ENCODE measurements at places on chromosomes 3 and 15. TPM values are rescaled to one million over a fixed set of nuclear protein-coding genes. Genes with fewer than 3 reads are reported as not detected.
A peak's percentile ranks its signal among the peaks of the same experiment; 100 is the strongest.

GOLGA8S gene
- not detected for total RNA-seq

RASSF1 gene
- 40.3 TPM for total RNA-seq

TLR9 gene
- 0.18 TPM for total RNA-seq

SI gene
- not detected for total RNA-seq

NSUN3 gene
- total RNA-seq = 14.0 TPM

AMIGO3 gene
- 0.11 TPM for total RNA-seq

UQCC5 gene
- total RNA-seq = 25.7 TPM

GCHFR gene
- 25.3 TPM for total RNA-seq

MIX23 gene
- 160 TPM for total RNA-seq

SLC12A1 gene
- not detected for total RNA-seq

HACD2 gene
- 20.6 TPM for total RNA-seq

TNIK gene
- 13.5 TPM for total RNA-seq

C2CD4A gene
- total RNA-seq = 1.0 TPM

- DNase-seq = no peak
These were observed 24.0 kb downstream of the SLC27A2 start for GRCh38 chr15:50206020-50206419.

DNA sequence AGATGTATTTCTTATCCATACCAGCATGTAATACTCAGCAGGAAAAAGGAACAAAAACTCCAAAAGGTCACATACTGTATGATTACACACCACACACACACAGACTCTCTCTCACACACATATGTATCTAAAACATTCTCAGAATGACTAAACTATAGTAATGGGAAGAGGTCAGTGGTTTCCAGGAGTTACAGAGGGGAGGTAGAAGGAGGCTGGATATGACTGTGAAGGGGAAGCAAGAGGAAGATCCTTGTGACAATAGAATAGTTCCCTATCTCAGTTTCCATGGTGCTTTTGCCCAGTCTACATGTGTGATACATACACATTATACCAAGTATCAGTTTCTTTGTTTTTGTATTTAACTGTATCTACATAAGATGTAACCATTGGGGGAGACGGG, 190.1 kb downstream of the IL5RA start:
- no peak for DNase-seq

- no peak for DNase-seq
These were observed 64.0 kb downstream of the GLB1 start for GRCh38 chr3:33032938-33033337.

GRCh38 chr3:197356275-197356674, 57.9 kb upstream of the DLG1 start:
- DNase-seq = no peak

DNA sequence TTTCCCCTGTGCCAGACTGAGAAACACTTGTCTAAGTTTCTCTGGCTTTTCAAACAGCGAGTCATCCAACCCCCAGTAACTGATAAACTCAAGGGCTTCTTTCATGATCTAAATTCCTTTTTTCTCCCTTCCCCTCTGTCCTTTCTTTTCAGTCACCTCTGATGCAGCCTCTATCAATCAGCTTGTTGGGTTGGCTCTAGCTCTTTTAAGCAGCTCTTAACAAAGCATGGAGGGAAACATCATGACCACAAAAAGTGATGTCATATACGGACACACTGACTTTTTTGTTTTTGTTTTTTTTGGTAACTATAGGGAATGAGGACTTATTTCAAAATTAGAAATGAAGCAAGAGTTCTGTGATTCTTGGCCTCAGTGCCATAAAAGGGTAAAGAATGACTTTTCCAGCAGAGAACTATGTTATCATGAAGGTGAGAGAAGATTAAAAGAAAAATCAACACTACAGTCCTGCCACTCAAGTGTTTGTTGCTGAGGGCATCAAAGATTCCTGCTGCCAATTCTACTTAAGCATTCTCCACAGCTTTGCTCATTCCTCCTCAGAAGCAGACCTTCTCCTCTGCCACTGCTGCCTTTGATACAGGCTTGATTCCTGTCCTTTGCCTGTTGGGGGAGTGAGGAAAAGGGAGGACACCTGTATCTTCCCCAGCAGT, 457.0 kb upstream of the ONECUT1 start:
- DNase-seq = no peak

- DNase-seq = peak; percentile 23
These were observed 140.9 kb downstream of the PLCL2 start for GRCh38 chr3:17025594-17026139.

DNA sequence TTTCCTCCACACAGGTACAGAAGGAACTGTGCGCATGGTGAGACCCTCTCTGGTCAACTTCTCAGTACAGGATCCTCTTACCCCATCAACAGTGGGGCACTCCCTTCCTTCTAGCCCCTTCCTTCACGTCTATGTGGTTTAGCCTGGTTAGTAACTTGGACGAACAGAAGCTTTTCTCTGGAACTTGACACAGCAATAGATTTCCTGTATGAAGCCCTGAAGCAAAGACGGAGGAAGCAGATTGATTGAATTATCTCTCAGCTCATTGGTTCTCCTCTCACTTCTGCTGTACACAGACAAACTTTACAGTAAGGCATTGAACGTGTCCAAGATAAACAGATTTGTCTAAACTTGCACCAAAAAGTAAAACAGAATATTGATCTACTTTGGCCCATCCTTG, at the start of gene CD200R1:
TSS of gene CD200R1 (minus strand) at position 210 of the 400 bp plus-strand sequence. CDS start 246 bp downstream, outside the sequence.
- no peak for DNase-seq

DNA sequence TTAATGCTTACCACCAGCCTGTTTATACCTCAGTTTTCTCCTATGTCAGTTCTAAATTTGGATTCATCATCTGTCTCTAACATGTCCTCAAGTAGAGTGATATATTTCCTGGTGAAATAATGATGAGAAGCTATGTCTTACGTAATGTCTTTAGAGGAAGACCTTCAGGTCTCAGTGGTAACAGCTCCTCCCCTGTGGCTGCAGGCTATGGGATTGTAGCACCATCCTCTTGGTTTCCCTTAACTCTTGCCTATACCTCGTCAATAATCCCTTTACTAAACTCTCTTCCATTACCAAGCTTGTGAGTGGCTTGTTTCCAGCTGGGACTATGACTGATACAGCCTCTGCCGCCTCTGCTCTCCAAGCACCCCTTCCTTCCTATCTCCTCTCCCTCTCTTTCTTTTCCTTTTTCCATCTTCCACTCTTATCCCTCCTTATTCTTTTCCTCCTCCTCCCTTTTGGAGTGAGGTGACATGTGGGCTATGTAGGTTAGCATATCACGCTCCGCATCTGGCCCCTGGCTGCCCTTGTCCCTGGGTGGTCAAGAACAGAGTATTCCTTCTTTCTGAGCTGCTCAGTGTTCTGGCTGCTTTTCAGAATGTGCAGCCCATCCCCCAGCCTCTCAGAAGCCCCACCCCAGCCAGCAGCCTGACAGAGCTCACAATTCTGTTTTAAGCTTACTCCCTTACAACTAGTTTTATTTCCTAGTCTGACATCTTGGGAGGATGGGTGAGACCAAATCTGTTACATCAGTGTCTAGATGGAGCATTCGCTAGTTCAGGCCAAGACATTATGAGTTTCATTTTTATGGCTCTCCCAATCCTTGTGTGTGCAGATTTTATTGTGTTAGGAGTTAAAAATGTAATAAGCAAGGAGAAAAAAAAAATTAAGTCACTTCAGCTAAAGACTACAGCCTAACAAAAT, 75.0 kb upstream of the RNU6-1 start:
- DNase-seq = no peak

DNA sequence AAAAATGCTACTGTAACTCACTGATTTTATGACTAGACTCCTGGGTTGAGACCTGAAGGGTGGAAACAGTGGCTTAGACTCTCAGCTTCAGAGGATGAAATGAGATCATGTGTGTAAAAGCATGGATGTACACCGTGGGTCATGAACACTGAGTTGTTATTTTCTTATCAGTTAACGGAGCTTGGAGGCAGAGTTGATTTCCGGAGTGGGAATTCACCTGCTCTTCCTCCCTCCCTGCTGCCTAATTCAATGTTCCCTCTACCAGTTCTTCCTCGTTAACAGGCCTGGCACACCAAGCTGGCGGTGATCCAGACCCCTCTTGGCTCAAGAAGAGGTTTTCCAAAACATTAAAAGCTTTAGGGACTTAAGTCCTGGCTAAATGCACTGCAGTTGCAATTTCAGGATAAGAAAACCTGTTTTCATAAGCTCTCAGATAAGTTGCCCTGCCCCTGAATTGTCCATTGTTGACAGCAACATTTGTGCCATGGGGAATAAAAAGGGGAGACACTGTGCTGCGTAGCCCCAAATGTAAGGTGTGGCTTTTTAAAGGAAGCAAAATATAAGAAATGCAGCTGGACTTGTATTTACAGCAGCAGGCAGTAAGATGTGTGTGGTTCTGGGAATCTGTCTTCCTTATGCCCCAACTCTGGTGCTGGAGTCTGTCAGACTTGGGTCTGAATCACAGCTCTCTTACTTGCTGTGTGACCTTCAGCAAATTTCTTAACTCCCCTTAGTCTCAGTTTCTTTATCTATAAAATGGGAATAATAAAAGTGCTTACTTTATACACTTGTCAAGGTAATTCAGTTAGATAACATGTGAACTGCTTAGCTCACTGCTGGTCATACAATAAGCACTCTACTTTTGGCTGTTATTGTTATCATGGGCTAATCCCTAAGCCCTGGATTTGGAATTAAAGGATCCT, 9.9 kb downstream of the PDIA5 start:
- no peak for DNase-seq

GRCh38 chr3:101722394-101723173, 1.8 kb upstream of the CEP97 start:
- DNase-seq = no peak

- DNase-seq = no peak
These were observed 41.5 kb upstream of the MTMR10 start for GRCh38 chr15:31032961-31033371.

DNA sequence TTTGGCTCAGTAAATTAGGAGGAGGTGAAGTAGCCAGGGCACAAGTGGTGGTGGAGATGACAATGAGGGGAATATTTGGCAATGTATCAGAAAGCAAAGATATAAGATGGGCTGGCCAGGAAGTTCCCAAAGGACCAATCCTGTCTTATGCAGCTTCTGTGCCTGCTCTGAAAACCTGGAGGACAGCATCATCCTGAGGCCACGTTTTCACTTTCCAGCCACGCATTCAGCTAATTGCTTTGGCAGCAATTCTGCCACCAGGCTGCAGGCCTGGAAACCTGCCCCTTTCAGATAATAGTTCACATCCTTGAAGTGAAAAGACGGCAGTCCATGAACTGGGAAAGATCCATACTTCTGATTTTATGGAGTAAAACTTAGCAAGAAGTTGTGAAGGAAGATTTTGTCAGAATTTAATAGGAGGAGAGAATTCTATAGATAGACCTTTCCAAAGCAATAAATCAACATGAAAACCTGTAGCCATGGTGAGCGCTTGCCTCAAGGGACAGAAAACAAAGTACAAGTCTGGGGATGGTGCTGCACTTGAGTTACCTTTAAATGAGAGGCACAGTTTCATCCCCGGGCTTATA, 682.5 kb downstream of the GRM7 start:
- no peak for DNase-seq

GRCh38 chr3:29686889-29687592, 406.2 kb downstream of the RBMS3 start:
- DNase-seq = no peak

- no peak for DNase-seq
These were observed 32.9 kb downstream of the SNTN start for GRCh38 chr3:63685340-63685739.

- no peak for DNase-seq
These were observed 11.6 kb downstream of the CCR5AS start for GRCh38 chr3:46395210-46395661.

DNA sequence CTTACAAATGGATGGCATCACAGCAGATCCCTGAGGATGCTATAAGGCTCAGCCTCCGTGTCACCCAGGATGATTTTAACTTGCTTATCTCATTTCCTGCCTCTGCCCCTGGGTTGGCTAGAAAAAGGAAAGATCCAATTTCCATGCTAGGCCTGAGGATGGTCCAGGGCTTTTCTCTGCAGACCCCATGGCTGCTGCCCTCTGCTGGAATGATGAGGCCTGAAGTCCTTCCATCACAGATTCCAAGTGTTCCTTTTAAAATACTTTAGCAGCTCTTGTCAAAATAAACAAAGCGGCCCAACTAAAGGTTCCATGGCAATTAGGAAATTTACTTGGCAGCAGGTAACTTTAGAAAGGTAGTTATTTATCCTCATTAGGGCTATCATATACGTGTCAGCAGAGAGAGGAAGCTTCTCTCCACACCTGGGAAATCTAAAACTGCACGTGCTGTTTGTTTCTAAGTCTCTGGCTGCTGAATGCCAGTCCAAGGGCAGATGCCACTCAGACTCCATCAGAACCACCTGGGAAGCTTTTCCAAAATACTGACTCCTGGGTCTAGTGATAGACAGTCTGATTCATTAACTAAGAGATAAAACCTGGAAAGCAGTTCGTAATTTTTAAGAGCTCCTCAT, 401.9 kb upstream of the IL12A start:
- no peak for DNase-seq

DNA sequence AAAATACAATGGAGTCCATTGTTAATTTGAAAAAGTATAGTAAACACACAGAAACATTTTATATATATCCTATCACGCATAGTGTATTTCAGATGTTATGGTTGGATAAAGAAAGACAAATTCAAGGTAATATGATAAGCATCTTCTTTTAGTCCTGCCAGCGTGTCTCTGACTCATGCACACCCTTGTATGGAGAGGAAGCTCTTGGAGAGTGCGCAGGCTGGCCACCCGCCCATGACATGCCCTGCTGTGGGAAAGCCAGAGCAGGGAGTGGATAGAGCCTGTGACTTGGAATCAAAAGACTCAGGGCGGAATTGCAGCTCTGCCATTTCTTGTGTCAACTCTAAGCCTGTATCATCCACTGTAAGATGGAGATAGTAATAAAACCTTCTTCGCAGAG, 23.0 kb upstream of the COPG1 start:
- no peak for DNase-seq

DNA sequence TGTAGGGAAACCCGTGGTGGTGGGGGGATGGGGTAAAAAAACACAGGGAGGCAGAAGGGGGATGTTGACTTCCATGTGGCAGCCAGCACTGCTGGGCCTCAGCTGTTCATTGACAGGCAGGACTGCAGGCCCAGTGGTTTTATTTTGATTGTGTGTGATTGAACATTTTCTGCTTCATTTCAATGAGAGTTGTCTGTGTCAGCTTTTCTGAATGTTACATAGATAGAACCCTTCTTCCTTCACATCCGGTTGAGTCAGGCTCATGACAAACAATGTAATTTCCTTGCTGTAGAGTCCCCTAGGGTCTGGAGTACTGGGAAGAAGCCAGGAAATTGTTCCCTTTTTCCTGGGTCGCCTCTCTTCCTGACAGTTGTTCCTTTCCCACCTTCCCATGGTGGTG, 8.2 kb upstream of the RPP25 start:
- DNase-seq = no peak

DNA sequence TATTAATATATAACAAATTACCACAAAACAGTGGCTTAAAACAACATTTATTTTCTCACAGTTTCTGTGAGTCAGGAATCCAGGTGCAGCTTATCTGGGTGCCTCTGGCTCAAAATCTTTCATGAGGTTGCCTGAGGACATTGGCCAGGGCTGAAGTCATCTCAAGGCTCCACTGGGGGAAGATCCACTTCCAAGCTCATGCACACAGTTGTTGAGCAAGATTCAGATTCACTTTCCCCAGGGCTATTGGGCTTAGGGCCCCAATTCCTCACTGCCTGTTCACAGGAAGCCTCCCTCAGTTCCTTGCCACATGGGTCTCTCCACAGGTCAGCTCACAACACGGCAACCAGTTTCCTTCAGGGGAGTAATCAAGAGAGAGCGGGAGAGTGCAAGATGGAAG, 35.0 kb downstream of the RFTN1 start:
- no peak for DNase-seq
